ENCODE measurements at places on chromosomes 11 and 22.

- DNase-seq = no peak
Observed at GRCh38 chr11:24163841-24164240, 333.0 kb upstream of the LUZP2 start.

DNA sequence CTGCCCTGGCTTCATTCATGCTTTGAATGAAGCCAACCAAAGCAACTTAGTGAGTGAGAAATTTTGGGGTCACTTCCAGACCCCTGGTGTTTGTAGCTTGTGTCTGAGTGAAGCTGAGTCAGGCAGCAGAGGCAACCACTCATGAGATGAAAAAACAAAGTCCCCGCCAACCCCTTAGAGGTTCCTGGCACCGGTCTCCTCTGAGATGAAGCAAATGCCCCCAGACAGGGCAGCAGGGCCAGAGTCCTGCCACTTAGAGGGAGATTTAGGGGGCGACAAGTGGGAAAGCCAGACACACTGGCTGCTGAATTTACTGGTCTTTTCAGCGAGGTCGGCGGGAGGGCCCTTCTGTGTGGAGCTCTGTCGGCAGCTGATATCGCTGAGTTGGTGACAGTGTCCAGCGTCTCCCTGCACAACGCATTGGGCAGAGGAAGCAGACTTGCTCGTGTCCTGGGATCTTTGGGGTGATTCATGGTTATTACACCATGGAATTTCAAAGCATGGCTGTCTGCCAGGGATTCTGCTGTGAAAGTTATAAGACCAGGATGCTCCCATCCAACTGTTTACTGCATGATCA is 482.6 kb downstream of the MIAT start:
- peak; percentile 50 for DNase-seq

- no peak for DNase-seq
Observed at GRCh38 chr11:111941963-111942362, 4.8 kb downstream of the DIXDC1 start.

- peak; percentile 93 for DNase-seq
Observed at GRCh38 chr11:124953753-124954589, at the start of gene CCDC15. Gene CCDC15, plus strand, starts transcription at chr11:124954202. Its CDS starts 531 bp downstream, at chr11:124954733.

GRCh38 chr11:73513707-73514106 is 84.2 kb downstream of the FAM168A start:
- DNase-seq = no peak

GRCh38 chr22:33299245-33299956 is 241.2 kb upstream of the SYN3 start:
- no peak for DNase-seq

- DNase-seq = peak; percentile 60
Observed at GRCh38 chr11:83566950-83567349, 280.8 kb upstream of the CCDC90B start.

DNA sequence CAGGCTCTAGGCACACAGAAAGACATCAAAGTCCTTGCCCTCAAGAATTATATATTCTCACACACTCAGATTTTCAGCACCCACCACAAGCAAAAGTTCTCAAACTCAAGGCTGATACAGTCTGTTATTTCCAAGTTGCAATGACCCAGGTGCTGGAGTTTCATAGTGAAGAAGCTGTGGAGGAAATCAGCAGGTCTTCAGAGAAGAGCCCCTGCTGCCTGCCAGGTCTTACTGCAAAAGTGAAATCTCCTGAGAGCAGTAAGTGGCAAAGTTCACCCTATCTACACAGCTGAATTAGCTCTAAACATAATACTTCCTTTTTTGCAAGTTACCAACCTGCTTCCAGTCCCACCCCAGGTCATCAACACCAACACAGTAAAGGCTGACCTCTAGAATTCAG is 64.6 kb downstream of the RPL27A start:
- DNase-seq = no peak

DNA sequence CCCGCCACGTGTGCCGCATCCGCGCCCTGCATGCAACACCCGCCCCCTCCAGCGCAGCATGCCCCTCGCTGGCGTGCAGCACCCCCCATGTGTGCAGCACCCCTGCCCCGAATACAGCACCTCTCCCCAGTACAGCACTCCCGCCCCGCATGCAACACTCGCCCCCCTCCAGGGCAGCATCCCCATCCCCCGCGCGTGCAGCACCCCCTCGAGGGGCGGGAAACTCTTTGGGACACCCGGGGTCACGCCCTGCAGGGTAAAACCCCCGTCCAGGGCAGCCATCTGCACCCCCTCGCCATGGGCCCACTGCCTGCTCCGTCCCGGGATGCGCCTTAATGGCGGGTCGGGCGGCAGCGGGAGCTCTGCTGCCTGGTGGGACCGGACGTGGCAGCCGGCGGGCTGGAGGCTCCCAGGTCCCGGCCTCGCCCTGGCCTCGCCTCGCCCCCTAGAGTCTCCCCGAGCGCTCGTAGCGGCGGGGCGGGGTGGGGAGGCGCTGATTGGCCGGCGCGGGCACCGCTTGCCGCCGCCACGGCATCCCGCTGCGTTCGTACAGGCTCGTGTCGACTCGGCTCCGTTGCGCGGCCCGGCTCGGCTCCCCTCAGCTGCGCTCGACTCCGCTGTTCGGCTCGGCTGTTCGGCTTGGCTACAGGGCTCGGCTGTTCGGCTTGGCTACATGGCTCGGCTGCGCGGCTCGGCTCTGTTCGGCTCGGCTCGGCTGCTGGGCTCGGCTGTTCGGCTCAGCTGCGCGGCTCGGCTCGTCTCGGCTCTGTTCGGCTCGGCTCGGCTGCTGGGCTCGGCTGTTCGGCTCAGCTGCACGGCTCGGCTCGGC is 417 bp upstream of the BRSK2 start:
- DNase-seq = peak; percentile 99

GRCh38 chr11:65860278-65861164 is at the start of gene MUS81:
Gene MUS81, plus strand, starts transcription at chr11:65860433. Its CDS starts 321 bp downstream, at chr11:65860754.
- DNase-seq = peak; percentile 92

- DNase-seq = no peak
Observed at GRCh38 chr11:8719721-8720120, 37.1 kb downstream of the RPL27A start.

GRCh38 chr22:37044634-37045625 is 6.6 kb upstream of the KCTD17 start:
- DNase-seq = no peak

- no peak for DNase-seq
Observed at GRCh38 chr11:76170468-76170867, 35.8 kb downstream of the WNT11 start.

GRCh38 chr11:21628641-21629040 is 564.2 kb upstream of the ANO5 start:
- no peak for DNase-seq

DNA sequence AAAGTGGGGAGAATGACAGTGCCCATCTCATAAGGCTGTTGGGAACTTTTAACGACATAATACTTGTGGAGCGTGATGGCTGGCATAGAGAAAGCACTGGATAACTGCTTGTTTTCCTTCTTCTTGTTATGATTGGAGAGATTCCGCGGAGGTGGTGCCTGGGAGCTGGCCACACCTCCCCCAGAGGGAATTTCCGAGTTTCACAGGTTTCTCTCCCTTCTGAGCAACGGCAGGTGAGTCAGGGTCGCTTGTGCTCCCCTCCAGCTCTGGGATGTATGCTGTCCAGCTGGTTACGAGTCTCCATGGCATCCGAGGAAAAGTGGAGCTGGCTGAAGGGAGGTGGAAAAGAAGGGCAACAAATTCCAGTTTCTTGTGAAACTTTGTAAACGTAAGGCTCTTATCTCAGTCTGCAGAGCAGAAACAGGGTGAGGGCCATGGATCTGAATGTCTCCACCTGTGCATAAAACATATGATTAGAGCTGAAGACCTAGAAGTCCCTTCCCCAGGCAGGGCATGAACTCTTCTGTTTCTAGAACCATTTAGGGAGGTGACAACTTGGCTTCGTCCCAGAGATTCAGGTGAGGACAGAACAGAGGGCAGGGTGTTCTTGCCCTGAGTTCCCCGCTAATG is 10.0 kb upstream of the PLET1 start:
- no peak for DNase-seq
